Progenitor cell of endocrine pancreas (in vitro differentiated cells): ENCODE measurements at places on chromosomes 2 and 18.

DNA sequence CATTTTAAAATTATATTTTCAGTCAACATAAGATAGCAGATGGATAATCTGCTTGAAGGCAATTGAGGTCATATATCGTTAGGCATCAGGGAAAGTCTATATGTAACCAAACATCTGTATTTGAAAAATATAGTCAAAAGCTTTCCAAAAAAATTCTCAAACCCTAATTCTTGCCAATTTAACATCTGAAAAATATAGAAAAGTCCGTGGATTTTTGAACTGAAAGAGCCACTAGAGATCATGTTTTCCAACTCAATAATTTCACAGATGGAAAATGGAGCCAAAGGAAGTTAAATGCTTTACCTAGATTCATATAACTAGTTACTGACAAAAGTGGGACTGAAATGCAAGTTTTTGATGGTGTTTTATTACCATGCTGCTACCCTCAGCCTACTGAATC, 185.1 kb upstream of the ZNF804A start:
- no peaks in the 10 kb centered on the region for H3K27me3 ChIP-seq
- no peak overlapping the region for H3K27ac ChIP-seq
- no peak for DNase-seq
- H3K36me3 ChIP-seq, result no peaks in the 10 kb centered on the region

- H3K27me3 ChIP-seq, result no peaks in the 10 kb centered on the region
- no peak for DNase-seq
- H3K36me3 ChIP-seq, result peaks cover 3% of the 10 kb centered on the region
- peaks cover 54% of the 10 kb centered on the region for H3K4me1 ChIP-seq
- H3K4me3 ChIP-seq, result no peak overlapping the region
Measured at GRCh38 chr2:215812966-215813365, 200.4 kb downstream of the MREG start.

DNA sequence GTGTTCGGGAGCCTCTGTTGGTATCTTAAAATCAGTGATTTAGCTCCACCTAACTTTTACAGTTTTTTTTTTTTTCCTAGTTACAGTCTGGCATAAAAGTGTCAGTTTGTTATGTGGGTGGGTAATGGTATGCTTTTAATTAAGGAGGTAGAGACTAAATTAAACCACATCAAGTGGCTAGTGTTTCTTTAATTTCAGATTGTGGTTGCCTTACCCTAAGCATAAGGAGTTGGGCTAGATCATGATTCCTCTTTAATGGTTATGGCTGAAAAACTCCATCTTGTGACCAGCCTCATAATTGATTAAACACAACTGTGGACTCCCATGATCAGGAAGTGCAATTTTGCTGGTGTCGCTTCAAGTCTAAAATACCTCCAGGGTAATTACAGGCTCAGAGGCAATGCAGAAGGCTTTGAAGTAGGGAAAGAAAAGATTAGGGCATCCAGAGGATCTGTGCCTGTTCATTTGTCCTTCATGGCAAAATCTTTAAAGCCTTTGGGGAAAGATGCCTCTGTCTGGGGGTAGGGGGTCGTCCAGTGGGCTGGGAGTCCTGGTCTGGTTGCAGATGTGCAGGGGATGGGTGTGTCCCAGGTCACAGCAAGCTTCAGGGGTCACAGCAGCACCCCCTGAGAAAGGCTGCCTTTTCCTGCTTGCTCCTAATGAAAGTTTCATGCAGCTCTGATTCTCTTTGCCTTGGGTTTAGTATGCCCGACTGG, 579.2 kb downstream of the BCL11A start:
- no peaks in the 10 kb centered on the region for H3K27me3 ChIP-seq
- no peak overlapping the region for H3K4me3 ChIP-seq
- DNase-seq, result no peak
- H3K36me3 ChIP-seq, result no peaks in the 10 kb centered on the region

- H3K36me3 ChIP-seq, result no peaks in the 10 kb centered on the region
- H3K27ac ChIP-seq, result no peak overlapping the region
- H3K27me3 ChIP-seq, result no peaks in the 10 kb centered on the region
- H3K4me1 ChIP-seq, result no peaks in the 10 kb centered on the region
Measured at GRCh38 chr2:19244460-19245363, 113.7 kb downstream of the OSR1 start.

DNA sequence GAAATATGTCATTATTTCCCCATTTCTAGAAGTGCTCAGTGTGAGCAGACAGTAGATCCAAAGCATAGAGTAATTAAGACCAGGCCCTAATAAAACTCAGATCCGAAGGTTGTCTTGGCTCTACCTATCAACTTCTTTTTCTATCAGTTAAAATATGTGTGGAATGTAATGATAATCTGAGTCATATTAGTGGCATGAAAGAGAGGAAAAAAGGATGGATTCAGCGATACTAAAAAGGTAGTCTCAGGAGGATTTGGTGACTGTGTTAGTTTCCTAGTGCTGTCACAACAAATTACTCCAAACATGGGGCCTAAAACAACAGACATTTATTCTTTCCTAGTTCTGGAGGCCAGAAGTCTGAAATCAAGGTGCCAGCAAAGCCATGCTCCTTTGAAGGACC, 103.7 kb upstream of the NABP1 start:
- DNase-seq, result no peak
- H3K4me3 ChIP-seq, result no peak overlapping the region
- no peaks in the 10 kb centered on the region for H3K36me3 ChIP-seq
- peaks cover 5% of the 10 kb centered on the region for H3K4me1 ChIP-seq
- no peak overlapping the region for H3K27ac ChIP-seq
- H3K27me3 ChIP-seq, result no peaks in the 10 kb centered on the region

GRCh38 chr2:129872446-129872845, 107.0 kb upstream of the RAB6C start:
- H3K4me1 ChIP-seq, result peaks cover 10% of the 10 kb centered on the region
- H3K36me3 ChIP-seq, result no peaks in the 10 kb centered on the region
- no peaks in the 10 kb centered on the region for H3K27me3 ChIP-seq
- H3K27ac ChIP-seq, result no peak overlapping the region

- no peak overlapping the region for H3K27ac ChIP-seq
- peaks cover 22% of the 10 kb centered on the region for H3K27me3 ChIP-seq
- H3K4me1 ChIP-seq, result no peaks in the 10 kb centered on the region
- DNase-seq, result peak; percentile 34
Measured at GRCh38 chr18:11553098-11553940, 56.1 kb upstream of the SLC35G4 start.

DNA sequence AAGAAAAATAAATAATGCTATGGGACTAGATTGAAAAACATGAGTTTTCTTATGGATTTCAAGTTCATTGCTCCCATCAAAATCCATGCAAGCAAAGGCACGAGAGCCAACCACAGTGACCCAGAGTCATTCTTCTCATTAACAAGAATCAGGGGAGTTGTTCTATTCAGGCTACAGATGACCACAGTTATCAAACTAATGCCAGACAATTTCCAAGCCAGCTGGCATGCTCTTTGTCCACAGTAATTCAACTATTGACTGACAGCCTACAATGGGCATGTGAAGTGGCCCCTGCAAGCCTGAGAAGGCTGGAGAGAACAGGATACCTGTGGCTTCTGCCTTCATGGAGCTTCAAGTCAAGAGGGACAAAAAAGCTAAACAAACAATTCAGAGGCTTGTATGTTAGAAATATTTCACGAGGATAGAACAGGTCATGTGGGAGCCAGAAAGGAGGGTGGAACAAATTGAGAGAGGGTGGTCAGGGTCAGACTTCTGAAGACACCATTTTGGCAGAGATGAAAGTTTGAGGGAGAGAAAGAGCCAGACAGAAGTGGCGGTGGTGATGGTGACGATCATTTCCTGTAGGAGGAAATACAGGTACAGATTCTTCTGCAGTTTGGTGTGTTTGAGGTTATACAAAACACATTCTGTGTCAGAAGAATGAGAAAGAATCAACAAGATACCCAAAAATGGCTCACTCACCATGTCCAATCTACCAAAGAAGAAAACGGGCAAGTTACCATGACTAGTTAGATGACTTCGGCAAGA, 732.4 kb downstream of the RNF144A start:
- DNase-seq, result no peak
- peaks cover 5% of the 10 kb centered on the region for H3K27me3 ChIP-seq
- H3K4me1 ChIP-seq, result no peaks in the 10 kb centered on the region

DNA sequence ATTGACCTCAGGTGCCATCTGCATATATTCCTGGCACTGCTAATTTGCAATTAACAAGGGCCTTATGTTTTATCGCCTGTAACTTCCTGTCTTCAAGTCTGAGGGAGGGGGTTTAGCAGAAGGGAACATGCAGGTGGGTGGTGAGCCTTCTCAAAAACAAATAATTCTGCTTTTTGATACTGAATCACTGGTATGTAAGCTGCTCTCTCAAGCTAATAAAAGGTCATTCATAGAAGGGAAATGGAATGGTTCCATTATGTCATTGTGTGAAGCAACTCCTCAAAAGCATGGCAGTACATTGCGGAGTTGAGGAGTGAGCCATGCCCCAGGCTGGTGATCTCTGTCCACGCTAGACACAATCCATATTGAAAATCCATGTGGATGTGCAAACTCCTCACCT, 414.8 kb upstream of the ID2 start:
- H3K4me3 ChIP-seq, result no peak overlapping the region
- no peak for DNase-seq
- no peaks in the 10 kb centered on the region for H3K36me3 ChIP-seq
- H3K27ac ChIP-seq, result no peak overlapping the region
- peaks cover 11% of the 10 kb centered on the region for H3K27me3 ChIP-seq

DNA sequence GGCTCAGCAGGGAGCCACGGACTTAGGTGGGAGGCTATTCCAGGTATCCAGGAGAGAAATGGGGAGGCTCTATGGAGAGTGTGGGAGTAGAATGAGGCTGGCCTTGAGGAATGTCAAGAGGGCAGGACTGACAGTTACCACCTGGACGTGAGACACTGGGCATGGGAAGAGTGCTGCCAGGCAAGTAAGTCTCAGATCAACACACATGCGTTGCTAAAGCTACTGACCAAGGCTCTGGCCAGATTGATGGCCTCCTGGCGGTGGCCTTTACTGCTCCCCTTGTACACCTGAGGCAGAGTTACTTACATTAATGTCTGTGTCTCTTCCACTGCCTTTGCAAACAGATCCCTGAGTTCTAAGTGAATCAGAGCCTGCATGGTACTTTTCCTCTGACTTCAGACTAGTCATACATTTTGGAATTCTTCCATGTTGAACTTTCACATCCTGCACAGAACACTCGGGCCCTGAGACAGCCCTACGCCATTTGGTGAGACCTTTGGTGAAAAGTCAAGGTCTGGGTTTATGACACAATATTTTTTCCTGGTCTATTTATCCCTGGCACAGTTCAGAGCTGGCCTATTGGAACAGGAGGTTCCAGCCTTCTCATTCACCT, 398.8 kb upstream of the TRIB2 start:
- H3K36me3 ChIP-seq, result no peaks in the 10 kb centered on the region
- no peak for DNase-seq
- H3K27me3 ChIP-seq, result peaks cover 4% of the 10 kb centered on the region
- H3K4me1 ChIP-seq, result no peaks in the 10 kb centered on the region

GRCh38 chr2:216757532-216757931, 62.2 kb upstream of the IGFBP5 start:
- H3K36me3 ChIP-seq, result no peaks in the 10 kb centered on the region
- peaks cover 2% of the 10 kb centered on the region for H3K27me3 ChIP-seq
- peaks cover 12% of the 10 kb centered on the region for H3K4me1 ChIP-seq
- peak overlapping the region; percentile 34 for H3K27ac ChIP-seq
- no peak for DNase-seq

DNA sequence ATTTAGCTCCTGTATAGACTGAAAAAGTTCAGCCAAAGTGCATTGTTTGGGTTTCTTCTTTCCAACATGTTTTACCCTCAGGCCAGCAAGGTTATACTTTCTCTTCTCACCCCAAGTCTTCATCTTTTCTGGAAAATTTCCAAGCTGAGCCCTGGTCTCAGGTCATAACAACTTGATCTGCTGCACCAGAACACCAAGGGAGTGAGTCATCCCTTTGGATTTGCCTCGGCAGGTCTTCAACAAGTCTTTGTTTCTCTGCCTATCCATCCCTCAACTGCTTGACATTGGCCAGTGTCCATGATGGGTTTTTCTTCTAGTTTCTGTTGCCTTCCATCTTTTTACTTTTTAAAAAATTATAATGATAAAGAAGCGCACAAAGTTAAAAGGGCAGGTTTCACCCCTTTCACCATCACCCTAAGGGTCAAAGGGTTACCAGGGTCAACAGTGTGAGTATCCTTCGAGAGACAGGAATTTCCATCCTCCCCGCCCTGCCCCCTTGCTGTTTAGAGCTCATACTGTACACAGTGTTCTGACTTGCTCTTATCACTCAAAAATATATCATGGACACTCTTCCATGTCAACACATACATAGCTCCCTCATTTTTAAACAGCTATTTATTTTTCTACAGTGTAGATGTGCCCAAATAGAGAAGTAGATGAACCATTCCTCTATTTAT, 5.7 kb upstream of the SPATS2L start:
- no peak for DNase-seq
- no peaks in the 10 kb centered on the region for H3K27me3 ChIP-seq
- no peak overlapping the region for H3K4me3 ChIP-seq
- H3K4me1 ChIP-seq, result peaks cover 34% of the 10 kb centered on the region
- no peak overlapping the region for H3K27ac ChIP-seq

- no peaks in the 10 kb centered on the region for H3K4me1 ChIP-seq
- H3K27ac ChIP-seq, result no peak overlapping the region
- H3K4me3 ChIP-seq, result no peak overlapping the region
Measured at GRCh38 chr2:236063994-236064393, 104.2 kb downstream of the GBX2 start.

DNA sequence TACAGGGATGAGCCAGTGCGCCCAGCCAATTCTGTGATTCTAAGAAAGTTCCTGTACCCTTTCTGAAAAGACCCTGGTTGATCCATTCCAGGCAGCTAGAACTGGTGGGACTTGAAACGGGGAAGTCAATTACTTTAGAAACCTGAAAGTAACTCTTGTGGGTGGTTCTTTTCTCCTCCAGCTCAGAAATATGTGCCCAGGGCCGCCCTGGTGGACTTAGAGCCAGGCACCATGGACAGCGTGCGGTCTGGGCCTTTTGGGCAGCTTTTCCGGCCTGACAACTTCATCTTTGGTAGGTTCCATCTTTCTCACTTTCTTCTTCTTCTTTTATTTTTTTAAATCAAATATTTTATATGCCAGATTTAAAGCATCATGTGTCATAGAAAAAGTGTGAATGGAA, 2.7 kb downstream of the TUBB6 start:
- no peak for DNase-seq
- no peak overlapping the region for H3K4me3 ChIP-seq

- peaks cover 11% of the 10 kb centered on the region for H3K36me3 ChIP-seq
- no peaks in the 10 kb centered on the region for H3K27me3 ChIP-seq
- no peak for DNase-seq
- H3K4me3 ChIP-seq, result no peak overlapping the region
Measured at GRCh38 chr2:42693688-42694479, 70.1 kb downstream of the OXER1 start.

- no peaks in the 10 kb centered on the region for H3K27me3 ChIP-seq
- H3K36me3 ChIP-seq, result no peaks in the 10 kb centered on the region
- no peak for DNase-seq
- H3K4me1 ChIP-seq, result peaks cover 13% of the 10 kb centered on the region
Measured at GRCh38 chr2:197209742-197210408, 100.7 kb downstream of the ANKRD44 start.

DNA sequence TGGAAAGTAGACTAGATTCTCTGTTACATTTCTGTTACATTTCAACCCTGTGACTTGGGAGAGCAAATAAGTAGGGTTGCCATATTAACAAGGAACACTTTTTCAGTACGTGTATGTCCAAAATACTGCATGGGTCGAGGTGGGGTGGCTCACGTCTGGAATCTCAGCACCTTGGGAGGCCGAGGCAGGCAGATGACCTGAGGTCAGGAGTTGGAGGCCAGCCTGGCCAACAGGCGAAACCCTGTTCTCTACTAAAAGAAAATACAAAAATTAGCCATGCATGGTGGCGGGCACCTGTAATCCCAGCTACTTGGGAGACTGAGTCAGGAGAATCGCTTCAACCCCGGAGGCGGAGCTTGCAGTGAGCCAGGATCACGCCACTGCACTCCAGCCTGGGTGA, 11.2 kb downstream of the SLC66A3 start:
- peaks cover 3% of the 10 kb centered on the region for H3K27me3 ChIP-seq
- H3K36me3 ChIP-seq, result no peaks in the 10 kb centered on the region
- no peak overlapping the region for H3K27ac ChIP-seq
- H3K4me3 ChIP-seq, result no peak overlapping the region
